ENCODE measurements at places on chromosomes 12 and 14.

DNA sequence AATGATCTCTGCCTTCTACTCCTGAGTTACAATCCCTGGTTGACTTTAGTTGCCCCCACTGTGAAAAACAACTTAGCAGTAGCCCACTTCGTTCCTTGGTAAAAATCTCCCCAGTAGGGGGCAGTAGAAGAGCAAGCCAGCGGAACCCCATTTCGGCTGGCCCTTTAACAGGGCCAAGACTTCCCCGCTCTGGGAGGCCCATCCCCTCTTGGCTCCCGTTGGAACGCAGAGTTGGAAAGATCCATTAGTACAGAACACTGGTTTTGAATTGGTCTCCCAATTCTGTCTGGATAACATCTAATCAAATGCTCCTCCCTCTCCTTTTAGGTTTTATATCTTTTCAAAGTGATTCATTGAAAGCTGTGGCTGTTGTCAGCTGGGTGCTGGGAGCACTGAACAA, 1133.3 kb downstream of the BCL11B start:
- DNase-seq, result no peak

- DNase-seq, result no peak
Measured at GRCh38 chr14:63045234-63045611, at the start of gene KCNH5. Gene KCNH5 (minus strand): TSS chr14:63045458. CDS start chr14:63045186, 272 bp downstream.

DNA sequence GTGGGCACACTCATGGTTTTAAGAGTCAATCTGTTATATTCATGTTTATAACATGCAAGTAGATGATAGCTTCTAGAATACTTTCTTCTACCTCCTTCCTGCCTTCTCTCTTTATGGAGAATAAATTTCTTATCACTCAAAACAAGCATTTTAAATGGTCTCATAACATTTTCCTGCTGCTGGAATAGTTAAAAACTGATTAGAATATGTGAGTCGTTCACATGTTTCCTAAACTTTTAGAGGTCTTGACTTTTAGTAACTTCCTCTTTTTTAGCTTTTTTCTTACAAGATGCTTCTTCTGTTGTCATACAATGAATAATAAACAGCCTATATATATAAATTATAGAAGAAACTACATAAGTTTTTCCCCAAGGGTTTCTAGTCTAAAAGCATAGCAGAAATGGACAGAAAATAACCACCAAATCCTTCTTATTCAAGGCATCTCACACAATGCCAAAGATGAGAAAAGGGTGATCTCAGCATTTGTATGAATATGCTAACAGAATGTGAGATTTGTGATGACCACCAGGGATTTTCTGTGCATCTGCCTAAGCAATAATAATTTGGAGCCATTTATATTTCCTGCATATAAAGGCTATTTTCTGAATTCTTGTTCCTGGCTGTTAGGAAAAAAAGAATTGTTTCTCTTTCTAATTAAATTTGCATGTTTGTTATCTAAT, 127.8 kb downstream of the DAAM1 start:
- no peak for DNase-seq

DNA sequence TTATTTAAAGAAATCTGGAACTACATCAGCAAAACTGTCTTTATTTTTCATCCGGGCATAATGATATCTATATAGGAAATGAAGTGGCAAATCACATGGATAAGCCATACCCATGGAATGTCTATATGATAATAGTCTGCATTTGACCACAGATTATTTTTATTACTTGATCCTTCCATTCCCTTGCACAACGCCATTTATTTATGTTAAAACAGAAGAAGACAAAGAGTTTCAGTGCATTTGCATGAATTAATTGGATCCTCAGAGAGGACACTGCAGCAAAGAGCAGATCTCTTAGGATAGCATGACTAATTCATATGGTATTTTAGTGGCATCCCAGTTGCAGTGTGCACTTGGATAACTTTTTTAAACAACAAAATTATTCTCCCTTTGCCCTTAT, 345.0 kb downstream of the CCDC91 start:
- DNase-seq, result no peak

GRCh38 chr14:64758691-64759554, 54.7 kb downstream of the PLEKHG3 start:
- no peak for DNase-seq

GRCh38 chr12:42652048-42652447, 62.5 kb upstream of the PRICKLE1 start:
- no peak for DNase-seq

GRCh38 chr12:113659015-113659414, 187.3 kb upstream of the LHX5 start:
- DNase-seq, result no peak

DNA sequence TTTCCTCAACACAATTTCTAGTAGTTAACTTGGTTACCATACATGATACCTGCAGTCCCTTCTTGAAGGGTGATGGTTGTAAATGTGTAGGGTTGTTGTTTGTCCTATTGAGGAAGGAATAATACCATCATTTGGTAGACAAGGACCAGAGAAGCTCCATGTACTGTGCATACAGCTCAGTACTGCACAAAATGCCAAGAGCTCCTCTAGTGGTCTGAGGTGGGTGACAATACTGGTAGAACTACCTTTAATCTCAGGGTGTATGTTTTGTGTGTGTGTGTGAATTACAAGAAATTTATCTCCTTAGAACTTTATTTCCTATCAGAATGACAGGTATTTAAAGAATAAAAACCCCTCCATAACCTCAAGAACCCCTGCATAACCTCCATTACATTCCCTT, 575.3 kb downstream of the TMTC2 start:
- no peak for DNase-seq

Data from cortex of kidney (tissue), 1 donor.